ENCODE measurements at places on chromosomes 5 and 9. TPM values are rescaled to one million over a fixed set of nuclear protein-coding genes. Genes with fewer than 3 reads are reported as not detected.

DNA sequence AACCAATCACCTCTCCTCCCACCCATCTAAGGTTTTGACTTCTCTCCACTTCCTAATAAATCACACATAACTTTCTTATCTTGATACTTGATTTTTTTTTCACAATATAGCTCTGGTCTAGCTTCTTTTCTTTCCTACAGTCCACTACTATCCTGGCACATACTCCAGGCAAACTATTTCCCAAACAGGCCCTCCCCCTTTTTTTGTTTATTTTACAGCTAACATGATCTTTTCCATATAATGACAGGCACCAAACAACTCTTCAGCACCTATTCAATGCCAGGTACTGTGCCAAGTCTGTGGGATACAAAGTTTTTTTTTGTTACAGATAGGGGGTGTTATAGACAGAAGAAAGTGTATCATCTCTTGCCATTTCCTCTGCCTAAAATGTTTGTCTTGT is 7.9 kb downstream of the TYRP1 start:
- DNase-seq, result no peak

GRCh38 chr9:94612071-94612470 is 18.4 kb upstream of the FBP2 start:
- no peak for DNase-seq

DNA sequence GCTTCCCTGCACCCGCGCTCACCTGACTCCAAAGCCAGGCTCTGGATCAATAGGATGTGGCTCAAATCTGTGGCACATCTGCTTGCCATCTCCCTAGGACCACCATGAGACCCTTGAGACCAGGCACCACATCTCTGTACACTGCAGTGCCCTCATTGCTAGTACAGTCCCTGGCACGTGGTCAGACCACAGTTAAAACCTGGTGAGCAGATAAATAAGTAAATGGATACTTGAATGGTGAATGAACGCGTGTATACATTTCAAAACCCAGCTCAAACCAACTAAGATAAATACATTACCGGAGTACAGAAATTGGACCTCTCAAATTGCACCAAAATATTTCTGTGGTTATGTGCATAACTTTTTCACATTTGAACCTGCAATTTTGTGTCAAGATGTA is 221.2 kb upstream of the IRX4 start:
- DNase-seq, result peak; percentile 53

GRCh38 chr5:91007780-91008402 is 375.2 kb downstream of the ARRDC3 start:
- no peak for DNase-seq

DNA sequence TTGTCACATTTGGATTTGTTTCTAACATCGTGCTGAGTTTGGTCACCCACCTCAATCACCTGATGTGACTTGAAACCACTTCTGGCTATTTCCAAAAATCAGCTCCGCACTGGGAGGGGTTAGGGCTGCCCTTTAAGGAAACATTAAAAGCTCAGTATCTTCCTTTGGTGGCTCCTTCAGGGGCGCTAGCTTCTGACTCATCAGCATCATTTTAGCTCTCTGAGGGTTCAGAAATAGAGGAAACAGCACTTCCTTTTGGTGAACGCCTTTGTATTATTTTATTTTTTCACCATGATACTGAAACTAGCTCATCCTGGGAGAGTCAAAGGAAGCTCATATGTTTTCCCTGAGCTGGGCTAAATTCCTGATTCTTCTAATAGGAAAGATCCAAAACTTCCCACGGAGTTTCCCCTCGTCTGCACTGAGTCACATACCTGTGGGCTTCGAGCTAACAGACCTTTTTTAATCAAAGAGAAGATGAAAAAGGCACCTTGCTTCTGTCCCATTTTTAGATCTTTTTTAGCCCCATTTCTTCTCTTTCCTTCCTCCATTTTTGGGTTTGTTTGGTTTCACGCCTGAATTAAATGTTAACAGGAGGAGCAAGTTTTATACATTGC is 48.2 kb downstream of the ROPN1L start:
- DNase-seq, result no peak

DNA sequence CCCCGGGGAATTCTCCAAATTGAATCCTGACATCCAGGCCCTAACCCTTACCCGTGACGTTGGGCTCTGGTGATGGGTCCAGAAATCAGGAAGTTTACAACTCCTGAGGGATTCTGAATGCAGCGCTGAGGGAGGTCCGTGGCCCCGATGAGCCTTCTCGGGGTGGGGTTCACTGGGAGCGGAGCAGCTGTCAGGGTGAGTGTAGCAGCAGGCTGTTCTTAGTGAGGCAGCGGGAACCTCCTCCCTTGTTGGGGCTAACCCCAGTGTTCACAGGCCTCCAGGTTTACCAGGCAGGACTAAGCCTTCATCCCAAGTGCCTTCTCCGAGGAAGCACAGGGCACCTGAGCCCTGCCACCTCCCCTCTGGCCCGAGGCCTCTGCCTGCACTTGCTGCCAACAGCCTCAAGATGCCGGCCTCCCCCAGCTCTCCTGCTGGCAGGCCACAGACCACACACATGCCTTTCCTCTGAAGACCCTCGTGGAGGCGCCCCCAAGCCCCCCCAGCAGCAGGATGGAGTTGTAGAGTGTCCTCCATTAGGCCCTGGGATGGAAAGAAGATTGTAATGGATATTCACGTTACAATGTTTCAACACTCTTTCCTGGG is 7.3 kb upstream of the ADAMTS16 start:
- DNase-seq, result no peak

- DNase-seq, result no peak
These were observed 228.2 kb upstream of the PAPPA start for GRCh38 chr9:115925424-115925823.

DNA sequence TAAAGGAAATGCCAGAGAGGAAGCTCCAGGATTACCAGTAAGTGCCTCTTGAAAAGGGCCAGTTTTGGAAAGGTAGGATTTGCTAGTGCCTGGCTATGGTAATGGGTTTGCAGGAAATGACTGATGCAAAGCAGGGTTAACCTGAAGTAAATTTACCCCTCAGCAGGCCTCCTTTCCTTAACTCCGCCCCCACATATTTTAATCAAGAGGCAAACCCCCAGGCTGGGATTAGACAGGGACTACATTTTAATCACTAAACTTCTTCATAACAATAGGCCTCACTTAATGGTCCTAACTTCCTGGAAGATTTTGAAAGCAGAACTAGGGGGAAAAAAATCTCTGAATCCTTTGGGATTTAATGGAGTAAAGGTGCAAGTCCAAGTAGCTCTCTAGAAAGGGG is 10.2 kb upstream of the SLC1A3 start:
- no peak for DNase-seq

- no peak for DNase-seq
These were observed 2.4 kb downstream of the CD180 start for GRCh38 chr5:67194166-67194565.

GRCh38 chr5:139306628-139307379 is 13.3 kb downstream of the MATR3 start:
- no peak for DNase-seq

DNA sequence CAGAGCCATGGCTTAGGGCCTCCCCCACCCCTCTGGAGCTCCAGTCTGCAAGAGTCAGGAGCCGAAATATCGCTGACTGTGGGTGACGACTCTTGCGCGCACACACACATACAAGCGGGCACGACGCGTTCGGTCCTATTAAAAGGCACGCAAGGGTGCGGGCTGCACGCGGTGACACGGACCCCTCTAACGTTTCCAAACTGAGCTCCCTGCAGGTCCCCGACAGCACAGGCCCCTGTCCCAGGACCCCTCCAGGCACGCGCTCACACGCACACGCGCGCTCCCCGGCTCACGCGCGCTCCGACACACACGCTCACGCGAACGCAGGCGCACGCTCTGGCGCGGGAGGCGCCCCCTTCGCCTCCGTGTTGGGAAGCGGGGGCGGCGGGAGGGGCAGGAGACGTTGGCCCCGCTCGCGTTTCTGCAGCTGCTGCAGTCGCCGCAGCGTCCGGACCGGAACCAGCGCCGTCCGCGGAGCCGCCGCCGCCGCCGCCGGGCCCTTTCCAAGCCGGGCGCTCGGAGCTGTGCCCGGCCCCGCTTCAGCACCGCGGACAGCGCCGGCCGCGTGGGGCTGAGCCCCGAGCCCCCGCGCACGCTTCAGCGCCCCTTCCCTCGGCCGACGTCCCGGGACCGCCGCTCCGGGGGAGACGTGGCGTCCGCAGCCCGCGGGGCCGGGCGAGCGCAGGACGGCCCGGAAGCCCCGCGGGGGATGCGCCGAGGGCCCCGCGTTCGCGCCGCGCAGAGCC is at the start of gene GRIN1:
Gene GRIN1 (plus strand): TSS at position 433 of the 746 bp plus-strand sequence. CDS start 333 bp downstream, outside the sequence.
- no peak for DNase-seq

- DNase-seq, result no peak
These were observed 33.8 kb upstream of the FYB1 start for GRCh38 chr5:39253196-39253595.

DNA sequence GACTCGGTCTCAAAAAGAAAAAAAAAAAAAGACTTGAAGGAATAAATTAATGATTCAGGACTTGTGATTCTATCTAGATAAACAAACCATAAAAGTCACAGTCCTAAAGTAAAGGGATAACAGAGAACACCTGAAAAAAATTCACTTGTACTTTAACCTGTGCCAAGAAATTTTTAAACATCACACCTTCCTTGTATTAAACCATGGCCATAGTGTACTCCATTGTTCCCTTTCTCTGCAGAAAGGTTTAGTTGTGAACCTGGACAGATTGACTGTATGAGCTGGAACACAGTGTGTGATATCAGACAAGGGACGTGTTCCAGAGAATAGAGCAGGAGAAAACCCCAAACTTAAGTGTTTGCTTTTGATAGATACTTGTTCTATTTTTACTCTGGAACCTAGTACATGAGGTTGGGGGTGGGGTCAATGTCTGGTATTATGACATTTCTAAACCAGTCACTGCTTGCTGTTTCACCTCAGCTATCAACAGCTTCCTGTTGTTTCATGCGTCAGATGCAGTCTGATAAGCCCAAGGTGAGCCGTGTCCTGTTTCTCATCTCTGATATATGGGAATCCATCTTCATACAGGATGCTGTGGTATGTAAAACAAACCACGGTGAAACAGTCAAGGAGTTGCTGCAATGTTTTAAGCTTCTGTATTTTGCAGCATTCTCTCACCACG is 62.5 kb upstream of the ITGA1 start:
- DNase-seq, result no peak

DNA sequence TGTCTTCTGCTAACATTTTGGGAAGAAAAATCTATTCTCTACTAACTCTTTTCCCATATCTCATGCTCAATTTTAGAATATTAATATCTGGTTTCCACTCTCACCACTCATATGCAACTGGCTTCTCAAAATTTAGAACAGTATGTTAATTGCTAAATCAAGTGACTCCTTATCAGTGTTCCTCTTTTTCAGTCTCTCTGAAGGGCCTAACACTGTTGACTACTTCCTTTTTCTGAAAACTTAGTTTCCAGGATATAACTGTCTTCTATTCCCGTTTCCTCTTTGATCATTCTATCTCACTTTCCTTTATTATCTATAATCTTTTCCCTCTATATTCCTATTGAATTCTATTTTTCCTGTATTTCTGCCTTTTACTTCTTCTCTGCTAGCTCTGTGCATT is 1717.2 kb upstream of the C9orf72 start:
- no peak for DNase-seq

DNA sequence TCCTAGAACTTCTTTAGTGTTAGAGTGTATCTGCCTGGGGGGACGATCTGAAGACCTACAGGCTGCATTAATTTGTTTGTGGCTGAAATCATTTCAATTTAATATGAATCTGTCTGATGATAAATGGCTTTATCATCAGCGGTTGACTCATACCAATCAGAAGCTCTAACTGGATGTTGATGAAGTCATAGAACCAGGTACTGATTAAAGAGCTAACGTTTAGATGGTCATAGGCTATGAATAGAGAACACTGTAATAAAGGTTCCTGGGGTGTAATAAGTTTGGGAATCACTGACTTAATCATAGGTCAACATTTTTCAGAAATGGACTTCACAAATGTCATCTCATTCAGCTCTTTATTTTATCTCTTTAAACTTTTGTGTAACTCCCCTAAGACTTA is 329.9 kb downstream of the MSX2 start:
- DNase-seq, result no peak

DNA sequence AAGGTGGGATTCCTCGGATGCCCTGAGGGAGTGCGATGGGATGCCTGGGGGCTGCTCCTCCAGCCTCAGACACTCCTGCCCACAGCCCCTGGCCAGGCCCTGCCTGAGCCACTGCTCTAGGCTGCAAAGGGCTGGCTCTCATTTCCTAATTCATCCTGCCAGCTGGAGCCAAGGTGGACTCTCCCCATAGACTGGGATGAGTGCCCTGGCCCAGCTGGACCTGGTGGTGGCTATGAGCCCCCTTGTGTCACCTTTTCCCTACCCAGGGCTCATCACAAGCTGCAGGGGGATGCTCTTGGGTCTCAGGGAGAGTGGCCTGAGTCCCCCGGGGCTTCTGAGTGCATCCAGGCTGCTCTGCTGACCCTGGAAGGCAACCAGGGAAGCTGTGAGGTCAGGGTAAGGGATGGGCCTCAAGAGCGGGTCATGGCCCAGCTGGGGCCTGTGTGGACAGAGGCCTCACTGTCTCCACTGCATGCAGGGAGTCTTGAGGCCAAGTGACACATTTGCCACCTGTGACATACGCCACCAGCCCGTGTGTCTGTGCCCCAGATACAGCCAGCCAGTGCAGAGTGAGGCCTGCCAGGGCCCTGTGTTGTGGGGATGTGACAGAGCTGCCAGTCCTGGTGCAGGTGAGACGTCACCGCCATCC is 102.7 kb upstream of the IER5L start:
- DNase-seq, result no peak

DNA sequence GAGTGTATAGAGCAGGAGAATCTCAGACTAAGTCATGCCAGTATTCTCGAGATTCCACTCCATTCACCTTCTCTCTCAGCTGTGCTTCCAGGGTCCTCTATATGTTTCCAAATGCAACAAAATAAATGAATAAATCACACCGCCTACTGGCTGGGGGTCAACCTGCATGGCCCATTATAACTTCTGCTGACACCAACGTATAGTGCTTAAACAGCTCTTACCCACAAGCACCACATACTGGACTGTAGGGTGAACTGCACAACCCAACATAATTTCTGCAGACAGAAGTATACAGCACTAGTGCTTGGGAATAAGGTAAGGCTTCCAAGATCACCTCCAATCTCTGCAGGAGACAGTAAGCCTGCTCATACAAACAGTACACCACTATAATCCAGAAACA is 33.1 kb upstream of the HTR4 start:
- DNase-seq, result peak; percentile 52

GRCh38 chr5:123091298-123092222 is 2.5 kb downstream of the PRDM6 start:
- no peak for DNase-seq

- DNase-seq, result no peak
These were observed 157.1 kb upstream of the MPDZ start for GRCh38 chr9:13436591-13436990.

GRCh38 chr5:53116597-53116996 is 7.0 kb upstream of the MOCS2 start:
- DNase-seq, result no peak

GRCh38 chr9:15417626-15418025 is 5.0 kb upstream of the SNAPC3 start:
- DNase-seq, result no peak

- no peak for DNase-seq
These were observed 115.5 kb upstream of the STARD4 start for GRCh38 chr5:111627862-111628261.

GRCh38 chr9:120895951-120896350 is 19.0 kb upstream of the PHF19 start:
- no peak for DNase-seq

- no peak for DNase-seq
These were observed 8.6 kb downstream of the SEPTIN8 start for GRCh38 chr5:132768485-132768868.

Gene SLC2A6
- 5.1 TPM for total RNA-seq

Gene C9orf50
- not detected for total RNA-seq

Gene PCDHB10
- total RNA-seq, result 4.5 TPM

Gene ADAMTS19
- total RNA-seq, result 45.1 TPM

Gene IDNK
- 3.8 TPM for total RNA-seq

Gene IL4
- not detected for total RNA-seq

Gene LCN15
- not detected for total RNA-seq

Gene FAM169A
- total RNA-seq, result 7.1 TPM

Gene MOB3B
- total RNA-seq, result 0.10 TPM

All from H4 (cell line).